ENCODE measurements at places on chromosomes 7 and 10.

DNA sequence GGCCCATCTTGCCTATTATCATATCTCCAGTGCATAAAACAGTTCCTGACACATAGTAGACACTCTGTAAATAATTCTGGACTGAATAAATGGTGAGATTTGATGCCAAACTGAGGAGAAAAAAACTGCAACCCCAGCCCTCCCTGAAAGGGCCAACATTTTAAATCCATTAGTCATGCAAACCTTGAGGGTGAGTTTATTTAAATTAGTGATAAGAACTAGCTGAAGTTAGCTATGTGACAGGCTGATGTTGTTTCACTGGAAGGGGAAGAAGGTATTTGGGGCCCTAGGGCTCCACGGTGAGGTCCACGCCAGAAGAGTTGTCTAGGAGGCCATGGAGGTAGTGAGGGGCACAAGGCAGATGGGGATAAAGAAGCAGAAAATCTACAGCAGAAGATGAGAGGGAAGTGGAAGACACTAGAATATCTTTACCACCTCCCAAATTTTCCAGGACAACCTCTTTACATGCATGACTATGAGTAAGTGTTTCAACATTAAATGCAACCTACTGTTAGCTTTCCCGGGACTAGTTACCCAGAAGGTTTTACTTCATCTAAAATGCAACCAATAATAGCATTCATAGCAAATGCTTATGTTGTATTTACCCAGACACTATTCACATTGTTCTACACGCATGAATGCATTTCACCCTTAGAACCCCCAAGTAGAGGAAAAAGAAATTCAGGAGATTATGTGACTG, 183.2 kb upstream of the LYZL1 start:
- no peaks in the 10 kb centered on the region for H3K27me3 ChIP-seq
- H3K4me1 ChIP-seq: no peaks in the 10 kb centered on the region
- H3K4me3 ChIP-seq: no peak overlapping the region
- no peak for DNase-seq
- no peak overlapping the region for H3K27ac ChIP-seq

DNA sequence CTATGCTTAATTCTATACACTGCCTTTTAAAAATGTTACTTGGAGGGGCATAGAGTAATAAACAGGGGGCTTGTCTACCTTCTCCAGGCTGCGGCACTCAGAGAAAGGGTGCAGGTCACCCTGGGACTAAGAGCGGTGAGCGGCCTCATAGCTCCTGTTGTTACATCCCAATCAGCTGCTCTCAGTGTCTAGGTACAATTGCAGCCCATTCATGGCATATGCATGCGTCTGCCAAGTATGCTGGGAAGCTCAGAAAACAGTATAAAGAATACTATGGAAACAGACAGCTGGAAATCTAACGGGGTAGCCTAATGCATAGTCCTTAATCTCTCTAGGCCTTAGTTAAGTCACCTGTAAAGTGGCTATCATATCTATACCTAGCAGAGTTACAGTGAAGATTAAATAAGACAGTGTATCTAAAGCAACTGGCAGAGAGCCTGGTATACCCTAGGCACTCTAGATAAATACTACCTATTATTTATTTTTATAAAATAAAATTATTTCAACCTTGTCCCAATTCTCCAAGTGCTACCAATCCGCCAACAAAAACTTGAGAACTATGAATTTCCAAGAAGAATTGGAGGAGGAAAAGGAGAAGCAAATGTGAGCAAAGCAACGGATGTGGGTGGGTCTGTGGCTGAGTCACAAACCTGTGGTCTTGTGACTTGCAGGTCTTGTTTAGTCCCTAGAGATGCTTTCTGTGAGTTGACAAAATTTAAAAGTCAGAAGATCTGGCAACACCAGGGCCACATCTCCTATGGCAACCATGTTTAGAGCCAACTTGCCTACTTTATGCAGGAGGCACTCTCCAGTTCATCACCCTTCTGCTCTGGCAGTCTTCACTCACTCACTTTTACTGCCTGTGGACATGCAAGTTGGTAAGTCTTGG, 183.0 kb downstream of the RAPGEF5 start:
- H3K27me3 ChIP-seq: peaks cover 3% of the 10 kb centered on the region
- H3K27ac ChIP-seq: peak overlapping the region; percentile 73
- peak overlapping the region; percentile 53 for H3K4me3 ChIP-seq
- peaks cover 8% of the 10 kb centered on the region for H3K36me3 ChIP-seq
- peaks cover 19% of the 10 kb centered on the region for H3K4me1 ChIP-seq

DNA sequence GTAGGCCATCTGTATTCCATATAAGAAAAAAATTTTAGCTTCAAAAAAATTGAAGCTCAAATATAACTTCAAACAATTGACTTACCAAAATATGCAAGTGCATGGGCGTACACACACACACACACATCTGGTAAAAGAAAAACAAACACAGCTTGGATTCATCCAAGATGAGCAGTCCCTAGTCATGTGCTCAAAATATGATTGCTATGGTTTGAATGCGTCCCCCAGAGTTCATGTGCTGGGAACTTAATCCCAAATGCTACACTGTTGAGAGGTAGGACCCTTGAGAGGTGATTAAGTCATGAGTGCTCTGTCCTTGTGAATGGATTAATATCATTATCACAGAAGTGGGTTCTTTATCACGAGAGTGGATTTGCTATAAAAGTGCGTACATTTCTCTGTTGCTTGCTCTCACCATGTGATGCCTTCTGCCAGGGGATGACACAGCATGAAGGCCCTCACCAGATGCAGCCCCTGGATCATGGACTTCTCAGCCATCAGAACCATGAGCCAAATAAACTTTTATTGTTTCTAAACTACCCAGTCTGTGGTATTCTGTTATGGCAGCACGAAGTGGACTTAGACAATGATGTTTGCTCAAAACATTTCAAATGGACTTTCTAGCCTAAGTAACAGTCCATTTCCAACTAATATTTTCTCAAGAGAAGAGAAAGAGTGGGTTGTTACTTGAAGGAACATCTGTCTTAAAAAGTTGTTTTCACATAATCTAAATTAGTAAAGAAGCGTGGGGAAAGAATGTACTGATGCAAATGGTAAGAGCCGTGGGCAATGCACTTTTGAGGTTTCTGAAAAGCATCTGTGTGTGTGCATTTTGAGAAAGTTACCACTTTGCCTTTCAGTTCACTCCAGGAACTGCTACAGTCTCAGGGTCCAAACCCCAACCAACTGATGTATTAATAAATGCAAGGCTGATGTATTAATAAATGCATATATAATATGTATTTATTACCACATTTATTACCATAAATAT, 15.1 kb upstream of the SVIL start:
- no peak overlapping the region for H3K27ac ChIP-seq
- H3K36me3 ChIP-seq: peaks cover 3% of the 10 kb centered on the region
- peaks cover 12% of the 10 kb centered on the region for H3K27me3 ChIP-seq
- H3K4me3 ChIP-seq: no peak overlapping the region

- peaks cover 4% of the 10 kb centered on the region for H3K4me1 ChIP-seq
- H3K36me3 ChIP-seq: no peaks in the 10 kb centered on the region
- no peak overlapping the region for H3K27ac ChIP-seq
- H3K27me3 ChIP-seq: peaks cover 3% of the 10 kb centered on the region
- H3K4me3 ChIP-seq: no peak overlapping the region
These were observed 437.6 kb upstream of the ZMIZ1 start for GRCh38 chr10:78630944-78631838.

DNA sequence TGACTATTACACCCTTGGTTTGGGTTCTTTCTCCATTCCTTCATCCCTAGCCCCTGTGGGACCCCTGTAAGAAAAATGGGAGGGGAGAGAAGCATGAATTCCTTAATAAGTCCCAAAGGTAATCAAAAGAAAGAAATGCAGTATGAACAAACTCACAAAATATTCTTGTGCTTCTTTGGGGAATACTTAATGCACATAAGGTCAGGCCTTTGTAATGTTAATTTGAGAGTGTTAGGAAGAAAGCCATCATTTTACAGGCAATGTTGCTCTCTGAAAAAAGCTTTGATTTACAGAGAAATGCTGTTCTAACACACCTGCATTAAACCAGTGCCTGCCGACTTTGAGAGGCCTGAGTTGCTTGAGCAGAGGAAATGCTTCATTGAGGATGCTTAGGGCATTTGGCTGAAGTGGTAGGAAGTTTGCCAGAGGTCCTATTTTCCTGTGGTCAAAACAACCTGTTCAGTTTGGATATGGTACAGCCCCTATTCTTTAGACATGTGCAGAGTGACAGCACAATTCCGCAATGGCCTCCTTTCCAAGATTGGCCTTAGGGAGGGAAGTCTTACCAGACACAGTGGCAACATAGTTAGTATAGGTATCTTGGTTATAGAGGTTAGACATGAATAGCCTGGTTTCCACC, 643.4 kb downstream of the AUTS2 start:
- H3K4me3 ChIP-seq: no peak overlapping the region
- H3K4me1 ChIP-seq: no peaks in the 10 kb centered on the region
- no peak overlapping the region for H3K27ac ChIP-seq
- DNase-seq: no peak
- no peaks in the 10 kb centered on the region for H3K36me3 ChIP-seq

DNA sequence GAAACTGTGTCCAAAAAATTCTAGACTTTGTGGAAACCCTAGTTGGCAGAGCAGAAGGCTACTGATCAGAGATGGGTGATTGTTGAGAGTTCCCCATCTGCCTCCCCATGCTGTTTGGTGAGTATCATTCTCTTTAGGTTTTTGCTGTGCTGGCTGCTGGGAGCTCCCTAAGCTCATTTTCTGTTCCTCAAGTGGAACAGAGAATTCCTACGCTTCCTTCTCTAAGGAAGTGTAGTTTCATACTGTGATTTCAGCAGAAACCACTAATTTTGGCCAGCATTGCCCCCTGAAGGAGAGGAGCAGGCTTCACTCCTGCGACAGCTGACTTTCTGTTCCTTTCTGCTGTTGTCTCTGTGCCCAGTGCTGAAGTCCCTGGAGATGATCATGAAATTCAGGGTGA, 355.3 kb upstream of the NPVF start:
- no peak overlapping the region for H3K4me3 ChIP-seq
- H3K36me3 ChIP-seq: no peaks in the 10 kb centered on the region
- DNase-seq: no peak
- H3K27me3 ChIP-seq: peaks cover 6% of the 10 kb centered on the region
- H3K27ac ChIP-seq: no peak overlapping the region
- H3K4me1 ChIP-seq: no peaks in the 10 kb centered on the region

DNA sequence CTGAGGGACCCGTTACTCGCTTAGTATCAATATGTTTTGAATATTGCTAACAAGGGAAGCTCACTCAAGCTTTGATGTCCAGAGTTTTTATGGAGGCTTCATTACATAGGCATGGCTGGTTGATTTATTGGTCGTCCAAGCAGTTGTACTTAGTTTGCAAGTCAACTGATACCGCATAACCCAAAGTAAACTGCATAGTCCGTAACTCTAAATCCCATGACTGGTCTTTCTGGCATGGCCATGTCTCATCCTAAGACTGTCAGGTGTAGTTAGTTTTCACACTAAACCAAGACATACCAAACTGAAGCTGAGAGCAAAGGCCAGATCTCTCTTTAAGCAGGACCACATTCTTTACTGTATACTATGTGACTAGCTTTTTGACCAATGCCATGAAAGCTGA, 397.9 kb downstream of the TFEC start:
- H3K4me1 ChIP-seq: no peaks in the 10 kb centered on the region
- H3K36me3 ChIP-seq: no peaks in the 10 kb centered on the region
- H3K4me3 ChIP-seq: no peak overlapping the region
- no peaks in the 10 kb centered on the region for H3K27me3 ChIP-seq
- DNase-seq: no peak

DNA sequence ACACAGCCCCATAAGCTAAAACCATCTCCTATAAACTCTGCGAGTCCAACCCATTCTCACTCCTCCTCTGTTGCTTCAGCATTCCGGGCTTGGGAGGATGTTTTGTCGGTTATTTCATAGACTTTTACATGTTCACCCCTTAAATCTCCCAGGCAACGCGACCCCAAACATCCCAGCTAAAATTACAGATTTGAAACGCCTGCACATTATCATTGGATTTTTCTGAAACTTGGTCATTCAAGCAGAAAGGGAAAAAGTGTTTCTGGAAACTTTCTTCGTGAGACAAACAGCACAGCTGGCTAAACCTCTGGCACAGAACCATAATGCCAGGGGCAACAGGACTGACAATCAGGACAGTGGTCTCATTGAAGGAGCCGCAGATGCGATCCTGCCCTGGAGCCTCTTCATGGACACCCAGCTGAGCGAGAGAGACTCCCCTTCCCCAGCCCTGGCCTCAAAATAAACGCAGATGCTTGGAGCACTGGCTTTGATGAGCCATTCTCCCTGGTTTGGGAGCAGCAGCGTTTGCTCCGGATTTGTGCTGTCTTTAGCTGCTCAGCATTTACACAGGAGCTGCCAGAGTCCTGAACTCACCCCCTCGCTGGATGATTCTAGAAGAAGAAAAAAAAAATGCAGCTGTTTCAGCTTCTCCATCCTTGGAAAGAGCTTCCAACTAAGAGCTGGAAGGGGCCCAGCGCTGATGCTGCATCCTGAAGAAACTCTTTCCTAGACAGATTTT, 30.1 kb downstream of the AFAP1L2 start:
- peaks cover 5% of the 10 kb centered on the region for H3K27me3 ChIP-seq
- no peak for DNase-seq
- H3K4me3 ChIP-seq: no peak overlapping the region
- peaks cover 5% of the 10 kb centered on the region for H3K4me1 ChIP-seq
- no peaks in the 10 kb centered on the region for H3K36me3 ChIP-seq

DNA sequence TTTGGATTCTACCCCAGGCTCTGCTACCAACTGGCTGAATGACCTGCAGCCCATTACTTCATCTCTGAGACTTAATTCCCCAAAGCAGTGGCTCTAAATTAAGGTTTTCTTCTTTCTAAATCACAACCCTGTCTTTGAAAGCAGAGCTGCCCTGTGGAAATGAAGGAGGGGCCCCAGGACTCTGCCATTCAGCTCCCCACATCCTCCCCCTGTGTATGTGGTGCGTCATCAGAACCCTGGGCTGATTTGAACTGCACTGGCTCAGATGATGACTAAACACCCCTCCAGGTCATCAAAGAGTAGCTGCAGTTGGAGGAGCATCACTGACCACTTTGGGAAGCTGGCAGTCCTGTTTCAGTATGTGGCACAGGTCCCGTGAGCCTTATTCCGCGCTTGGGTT, 46.6 kb downstream of the BPGM start:
- H3K36me3 ChIP-seq: no peaks in the 10 kb centered on the region
- no peak overlapping the region for H3K4me3 ChIP-seq
- no peaks in the 10 kb centered on the region for H3K27me3 ChIP-seq
- peaks cover 25% of the 10 kb centered on the region for H3K4me1 ChIP-seq
- DNase-seq: no peak

DNA sequence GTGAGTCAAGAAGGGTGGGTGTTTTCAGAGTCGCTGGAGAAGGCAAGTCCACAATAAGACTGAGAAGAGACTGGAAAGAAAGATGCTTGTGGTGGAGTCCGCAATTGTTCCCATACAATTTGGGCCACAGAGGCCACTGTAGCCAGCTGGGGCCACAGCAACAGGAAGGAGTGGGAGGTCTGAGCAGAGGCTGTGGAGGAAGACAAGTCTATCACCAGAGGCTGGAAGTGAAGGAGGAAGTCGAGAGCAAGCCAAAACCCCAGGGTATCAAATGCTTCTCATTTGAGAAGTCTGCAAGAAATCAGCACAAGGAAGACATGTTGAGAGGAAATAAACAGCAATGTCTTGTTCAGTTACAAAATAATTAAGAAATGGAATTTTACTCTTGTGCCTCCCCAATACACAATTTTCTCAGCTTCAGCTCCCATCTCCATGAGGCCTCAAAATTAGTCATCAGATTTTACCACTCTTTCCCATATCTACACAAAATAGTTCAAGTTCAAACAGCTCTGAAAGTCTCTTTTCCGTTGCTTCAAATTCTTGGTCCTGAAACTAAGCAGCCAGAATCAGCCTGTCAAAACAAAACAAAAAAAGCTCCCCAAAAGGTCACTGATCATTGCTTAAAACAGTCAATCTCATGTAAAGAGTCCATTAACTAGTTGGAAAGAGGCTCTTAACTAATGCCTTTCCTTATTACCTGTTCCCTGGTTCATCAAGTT, 31.6 kb downstream of the SLC16A12 start:
- DNase-seq: no peak
- H3K27me3 ChIP-seq: peaks cover 21% of the 10 kb centered on the region
- no peaks in the 10 kb centered on the region for H3K36me3 ChIP-seq
- H3K4me1 ChIP-seq: peaks cover 12% of the 10 kb centered on the region
- peak overlapping the region; percentile 35 for H3K27ac ChIP-seq

All from activated T-helper 2 cell treated with anti-CD3 and anti-CD28 coated beads, Interferon-gamma antibody, Interleukin-2, Interleukin-4, amounts not matched to agents 10 μg/mL and 5 μg/mL and 100 μg/mL, durations not matched to agents 14 hours and 24 hours and 36 hours (primary cell).